Activated T-helper 1 cell treated with anti-CD3 and anti-CD28 coated beads, Interleukin-12 subunit alpha, Interleukin-12 subunit beta, Interleukin-2, Interleukin-4 antibody, amounts not matched to agents 30 ng/mL and 10 ng/mL and 1 ng/mL, durations not matched to agents 14 hours and 24 hours and 36 hours (primary cell): ENCODE measurements at places on chromosomes 4 and X. TPM values are rescaled to one million over a fixed set of nuclear protein-coding genes. Genes with fewer than 3 reads are reported as not detected.

Gene SPIN3
- 9.4 and 9.6 TPM in 2 replicates for total RNA-seq

Gene ARX
- total RNA-seq, result not detected in 2 replicates

Gene NAP1L2
- total RNA-seq, result 1.7 and 1.8 TPM in 2 replicates

Gene ATP8A1
- total RNA-seq, result 18.2 and 25.8 TPM in 2 replicates

Gene CRMP1
- not detected in 2 replicates for total RNA-seq

Gene FAM156A
- total RNA-seq, result 23.9 and 24.1 TPM in 2 replicates

Gene JCHAIN
- total RNA-seq, result not detected in 2 replicates

Gene SYTL4
- total RNA-seq, result not detected in 2 replicates

Gene MGAT4D
- not detected in 2 replicates for total RNA-seq

Gene FGFBP2
- 4.8 and 7.7 TPM in 2 replicates for total RNA-seq

Gene MAB21L2
- not detected in 2 replicates for total RNA-seq

Gene CTAG2
- total RNA-seq, result not detected in 2 replicates

Gene PLS3
- total RNA-seq, result 1.4 TPM in 2 replicates

Gene NR0B1
- total RNA-seq, result not detected in 2 replicates

Gene ADRA2C
- total RNA-seq, result not detected in 2 replicates

Gene PDZD4
- 0.29 and 0.44 TPM in 2 replicates for total RNA-seq

Gene SRD5A3
- total RNA-seq, result 32.4 and 33.2 TPM in 2 replicates

Gene MAGEB10
- not detected in 2 replicates for total RNA-seq

Gene NHSL2
- 0.10 and 0.36 TPM in 2 replicates for total RNA-seq

Gene CTAG1B
- not detected in 2 replicates for total RNA-seq
